Esophagus squamous epithelium (tissue), 5 donors: ENCODE measurements at places on chromosomes 12 and 14.

DNA sequence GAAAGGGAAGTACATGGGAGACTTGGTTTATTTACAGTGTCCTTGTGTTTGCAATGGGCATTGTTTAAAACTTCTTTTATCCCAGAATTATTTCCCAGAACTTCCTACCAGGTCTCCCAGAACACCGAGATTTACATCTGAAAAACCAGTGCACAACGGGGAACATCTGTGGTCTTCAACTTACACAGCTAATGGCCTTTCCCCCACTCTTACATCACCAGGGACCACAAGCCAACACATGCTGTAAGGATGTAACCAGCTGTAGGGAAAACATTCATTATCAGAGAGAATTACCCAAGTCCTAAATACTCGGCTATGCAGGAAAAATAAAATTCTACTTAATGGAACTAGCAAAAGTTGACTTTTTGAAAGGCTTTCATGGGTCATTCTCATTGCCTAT lies 267.6 kb downstream of the DUSP6 start:
- no peak for DNase-seq

- DNase-seq: no peak
These were observed 348 bp upstream of the SSTR1 start for GRCh38 chr14:38207377-38207735.

GRCh38 chr12:104538891-104539462 lies 82.2 kb downstream of the CHST11 start:
- DNase-seq: no peak

- no peak for DNase-seq
These were observed 448.2 kb downstream of the RGS6 start for GRCh38 chr14:72380456-72380855.

DNA sequence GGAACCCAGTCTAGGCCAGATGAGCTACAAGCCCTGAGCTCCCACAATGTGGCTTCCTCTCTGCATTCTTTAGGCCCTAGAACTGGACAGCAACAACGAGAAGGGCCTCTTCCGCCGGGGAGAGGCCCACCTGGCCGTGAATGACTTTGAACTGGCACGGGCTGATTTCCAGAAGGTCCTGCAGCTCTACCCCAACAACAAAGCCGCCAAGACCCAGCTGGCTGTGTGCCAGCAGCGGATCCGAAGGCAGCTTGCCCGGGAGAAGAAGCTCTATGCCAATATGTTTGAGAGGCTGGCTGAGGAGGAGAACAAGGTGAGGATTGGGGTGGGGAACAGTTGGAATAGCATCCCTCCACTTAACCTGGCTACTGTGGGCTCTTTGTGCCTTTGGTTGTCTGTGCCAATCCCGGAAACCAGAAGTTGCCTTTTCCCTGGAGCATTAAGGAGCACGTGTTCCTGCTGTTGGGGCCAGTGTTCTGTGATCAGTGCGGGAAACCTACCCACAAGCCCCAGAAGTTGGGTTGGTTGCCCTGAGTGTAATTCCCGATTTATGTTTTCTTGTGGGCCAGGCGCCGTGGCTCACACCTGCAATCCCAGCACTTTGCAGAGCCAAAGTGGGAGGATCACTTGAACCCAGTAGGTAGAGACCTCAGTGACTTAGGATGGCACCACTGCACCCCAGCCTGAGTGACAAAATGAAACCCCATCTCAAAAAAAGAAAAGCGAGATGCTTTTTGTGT lies 6.4 kb downstream of the FKBP4 start:
- DNase-seq: no peak

- no peak for DNase-seq
These were observed 34.7 kb downstream of the FOS start for GRCh38 chr14:75313294-75313693.

GRCh38 chr14:91138511-91139359 lies 24.9 kb downstream of the DGLUCY start:
- DNase-seq: no peak

GRCh38 chr12:120012067-120012621 lies 23.1 kb downstream of the BICDL1 start:
- no peak for DNase-seq

GRCh38 chr14:104135904-104136471 lies 2.4 kb upstream of the KIF26A start:
- no peak for DNase-seq

- no peak for DNase-seq
These were observed 636 bp upstream of the ARL6IP4 start for GRCh38 chr12:122979908-122980182.

GRCh38 chr14:57060276-57060955 lies 208.3 kb downstream of the EXOC5 start:
- no peak for DNase-seq

- no peak for DNase-seq
These were observed 1722.1 kb upstream of the SEL1L start for GRCh38 chr14:83255727-83256090.

GRCh38 chr12:69598174-69598753 lies 12.4 kb downstream of the LRRC10 start:
- DNase-seq: no peak

DNA sequence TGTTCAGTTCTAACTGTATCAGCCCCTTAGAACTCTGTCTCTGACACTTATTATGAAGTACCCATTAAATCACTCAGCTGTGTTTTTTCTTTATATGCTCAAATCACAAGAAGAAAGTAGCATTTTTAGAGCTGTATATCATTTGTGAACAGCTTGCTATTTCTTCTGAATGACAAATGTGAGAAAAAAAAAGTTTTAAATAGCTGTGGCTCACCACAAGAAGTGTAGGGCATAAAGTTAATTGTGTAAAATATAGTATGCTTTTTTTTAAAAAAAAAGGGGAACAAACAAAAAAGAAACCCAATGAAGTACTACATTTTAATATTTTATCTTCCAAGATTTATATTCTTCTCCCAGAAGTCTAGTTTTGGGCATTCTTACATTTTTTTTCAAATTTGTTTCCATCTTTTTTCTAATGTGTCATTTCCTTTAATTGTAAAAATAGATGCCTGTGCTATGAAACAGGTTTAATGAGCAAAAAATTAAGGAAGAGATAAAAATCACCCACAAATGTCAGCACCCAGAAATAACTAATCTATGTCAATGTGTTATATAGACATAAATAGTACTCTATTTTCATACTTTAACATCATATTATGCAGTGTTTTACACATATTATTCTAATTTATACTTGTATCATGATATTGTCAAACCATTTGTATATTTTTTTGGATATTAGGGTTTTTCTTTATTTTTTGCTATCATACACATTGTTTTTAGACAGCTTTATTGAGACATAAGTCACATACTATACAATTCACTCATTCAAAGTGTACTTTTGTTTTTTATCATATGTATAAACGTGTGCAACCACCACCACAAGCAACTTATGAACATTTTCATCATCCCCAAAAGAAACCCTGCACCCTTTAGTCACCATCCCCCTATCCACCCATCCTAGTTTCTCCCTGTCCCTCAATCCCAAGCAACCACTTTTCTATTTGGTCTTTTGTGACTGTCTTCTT lies 22.4 kb upstream of the LRRK2 start:
- DNase-seq: no peak

GRCh38 chr12:110741341-110742095 lies 1.2 kb downstream of the PPP1CC start:
- no peak for DNase-seq

DNA sequence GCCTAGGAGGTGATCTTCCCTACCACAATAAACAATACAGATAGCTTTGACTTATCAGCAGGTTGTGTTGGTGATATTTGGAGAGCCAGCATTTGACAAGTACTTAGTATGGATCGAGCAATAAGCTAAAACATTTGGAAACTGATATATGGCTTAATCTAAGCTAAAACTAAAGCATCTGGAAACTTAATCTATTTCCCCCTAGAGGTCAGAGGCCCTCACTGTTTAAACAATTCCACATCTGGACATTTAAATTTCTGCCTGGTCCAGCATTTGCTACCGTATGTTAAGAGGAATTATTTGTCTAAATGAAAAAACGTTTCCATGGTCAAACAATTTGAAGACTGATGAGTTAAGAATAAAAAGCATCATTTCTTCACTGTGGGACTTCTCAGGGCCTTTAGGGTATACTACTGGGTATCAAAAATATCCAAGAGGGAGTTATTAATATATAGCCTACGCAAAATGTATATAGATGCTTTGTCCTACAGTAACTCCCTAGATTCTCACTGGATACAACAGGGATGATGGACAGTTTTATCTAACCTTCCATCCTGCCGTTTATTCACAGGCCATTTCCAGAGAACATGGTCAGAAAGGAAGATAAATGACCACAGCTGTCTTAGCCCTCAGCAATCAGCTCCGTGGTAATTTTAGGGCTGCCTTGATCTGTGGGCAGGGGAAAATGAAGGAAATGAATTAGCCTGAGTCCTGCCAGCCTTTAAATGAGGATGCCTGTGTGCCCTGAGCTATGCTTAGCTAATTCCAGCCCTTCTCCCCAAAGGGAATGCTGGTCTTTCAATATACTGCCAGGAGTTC lies 135.4 kb upstream of the NUDT4 start:
- no peak for DNase-seq

DNA sequence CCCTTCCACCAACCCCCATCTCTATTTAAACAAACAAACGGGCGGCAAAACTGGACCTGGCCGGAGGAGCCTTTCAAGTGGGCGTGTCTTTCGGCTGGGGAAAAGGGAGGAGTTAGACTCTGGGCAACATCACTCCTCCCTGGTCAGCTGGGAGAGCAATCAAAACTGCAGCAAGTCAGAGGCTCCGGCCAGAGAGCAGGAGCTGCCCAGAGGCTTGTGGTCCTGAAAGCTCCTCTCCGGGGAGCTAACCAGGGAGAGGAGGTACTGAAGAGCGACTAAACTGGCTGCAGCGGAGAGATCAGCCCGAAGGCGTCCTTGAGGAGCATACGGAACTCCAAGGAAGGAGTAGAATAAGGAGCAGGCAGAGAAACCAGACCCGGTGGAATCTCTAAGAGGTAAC lies at the start of gene NEUROD4:
TSS of gene NEUROD4 (plus strand) at position 191 of the 400 bp plus-strand sequence. CDS start 6,466 bp downstream, outside the sequence.
- no peak for DNase-seq

GRCh38 chr14:49972823-49973222 lies 79.9 kb downstream of the ARF6 start:
- no peak for DNase-seq

DNA sequence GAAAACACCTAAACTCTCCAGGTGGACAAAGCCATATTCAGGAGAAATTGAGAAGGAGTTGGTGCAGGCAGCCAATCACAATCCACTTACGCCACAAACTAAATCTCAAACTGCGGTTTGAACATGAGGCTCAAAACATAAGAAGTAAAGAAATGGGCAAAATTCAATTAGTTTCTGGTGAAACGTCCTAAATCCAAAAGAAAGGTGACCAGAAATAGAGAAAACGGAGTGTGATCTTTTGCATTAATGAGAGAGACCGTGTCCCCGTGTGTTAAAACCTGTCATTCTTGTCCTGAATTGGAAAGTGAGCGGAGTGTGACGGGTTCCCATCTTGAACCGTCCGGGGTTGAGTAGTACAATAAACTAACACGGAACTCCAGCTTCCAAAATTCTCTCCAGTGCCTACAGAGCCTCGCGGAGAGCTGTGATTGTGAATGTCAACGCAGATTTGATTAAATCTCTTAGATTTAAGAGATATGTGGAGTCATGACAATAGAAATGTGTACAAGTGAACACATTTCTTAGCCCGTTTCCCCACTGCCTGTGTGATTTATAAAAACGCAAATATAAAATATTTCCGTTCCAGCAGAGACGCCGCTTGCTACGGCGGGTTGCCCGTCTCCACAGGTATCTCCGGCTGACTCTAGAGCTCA lies 595 bp upstream of the METAP2 start:
- DNase-seq: no peak

- no peak for DNase-seq
These were observed 77.2 kb downstream of the PTPRR start for GRCh38 chr12:70843363-70843762.

DNA sequence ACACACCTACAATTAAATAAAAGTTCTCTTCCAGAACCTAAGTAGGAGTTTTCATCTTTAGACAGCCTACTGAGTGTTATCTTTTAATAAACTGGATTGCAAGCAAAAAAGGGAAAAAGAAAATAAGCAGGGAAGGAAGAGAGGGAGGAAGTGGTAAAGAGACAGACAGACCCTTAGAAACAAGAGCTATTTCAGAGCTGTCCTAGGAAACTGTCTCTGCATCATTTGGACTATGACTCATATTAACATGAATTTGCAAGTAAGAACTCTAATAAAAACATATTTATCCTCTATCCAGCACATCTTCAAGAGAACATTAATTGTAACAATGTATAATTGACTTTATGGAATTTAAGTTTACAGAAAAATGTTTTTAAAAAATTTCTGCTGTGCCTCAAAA lies 438.8 kb upstream of the USP15 start:
- DNase-seq: no peak

GRCh38 chr12:131803961-131804521 lies 24.2 kb upstream of the MMP17 start:
- DNase-seq: no peak

- DNase-seq: no peak
These were observed 183.9 kb downstream of the ETV6 start for GRCh38 chr12:11833174-11833895.

GRCh38 chr12:32478858-32479725 lies 79.7 kb downstream of the FGD4 start:
- no peak for DNase-seq

GRCh38 chr12:99026332-99027054 lies 381.4 kb downstream of the APAF1 start:
- no peak for DNase-seq
